ENCODE measurements at places on chromosomes 1 and 21. TPM values are rescaled to one million over a fixed set of nuclear protein-coding genes. Genes with fewer than 3 reads are reported as not detected.

GRCh38 chr1:189149547-189150375 lies 1327.9 kb downstream of the BRINP3 start:
- no peak for DNase-seq

DNA sequence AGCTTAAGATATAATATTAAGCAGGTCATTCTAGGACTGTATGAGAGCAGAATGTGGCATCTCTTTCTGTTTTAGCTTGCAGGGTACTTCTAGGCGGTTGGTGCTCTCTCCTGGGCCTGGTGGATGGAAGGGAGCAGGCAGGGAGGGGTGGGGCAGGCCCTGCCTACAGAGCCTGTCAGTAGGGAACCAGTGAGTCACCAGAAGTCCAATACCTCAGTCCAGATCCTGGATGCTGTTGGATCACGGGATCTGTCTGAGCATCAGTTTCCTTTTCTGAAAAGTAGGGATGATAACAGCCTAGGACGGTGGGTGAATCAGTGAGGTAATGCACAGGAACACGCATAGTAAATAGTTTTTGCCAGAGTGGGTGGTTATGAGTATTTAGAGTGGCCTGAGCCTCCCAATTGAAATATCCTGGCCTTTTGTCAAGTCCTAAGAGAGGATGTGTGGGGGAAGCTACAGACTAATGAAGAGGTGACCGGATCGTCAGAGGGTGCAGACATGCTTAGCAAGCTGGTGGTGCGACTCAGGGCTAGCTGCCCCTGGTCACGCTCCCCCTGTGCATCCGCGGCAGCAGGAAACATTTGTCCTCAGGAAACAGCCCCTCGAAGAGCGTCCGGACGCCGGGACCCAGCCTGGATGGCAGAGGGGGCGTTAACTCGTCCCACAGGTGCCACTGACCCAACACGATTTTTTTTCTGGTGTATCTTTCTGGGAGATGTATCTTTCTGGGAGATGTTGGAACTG lies 23.9 kb downstream of the NAV1 start:
- no peak for DNase-seq

DNA sequence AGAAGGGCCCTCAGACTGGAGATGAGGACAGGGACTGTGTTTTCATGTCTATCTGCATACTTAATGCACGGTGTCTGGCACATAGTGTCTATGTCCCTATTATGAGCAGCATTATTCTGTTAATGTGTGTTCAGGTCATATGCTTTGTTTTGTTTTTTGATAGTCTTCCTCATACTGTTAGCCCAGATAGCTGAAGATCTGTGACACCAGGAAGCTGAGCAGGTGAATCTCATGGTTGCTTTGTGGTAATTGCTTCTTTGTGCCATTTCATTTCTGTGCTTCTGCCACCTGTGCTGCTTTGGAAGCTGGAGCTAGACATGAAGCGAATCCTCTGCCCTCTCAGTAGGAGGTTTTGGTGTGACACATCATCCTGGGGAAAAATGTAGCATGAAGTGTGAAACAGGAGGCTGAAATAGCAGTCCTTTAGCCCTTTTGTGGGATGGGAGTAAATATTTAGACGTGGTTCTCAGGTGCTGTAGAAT lies 15.8 kb downstream of the SMAP2 start:
- DNase-seq = no peak

DNA sequence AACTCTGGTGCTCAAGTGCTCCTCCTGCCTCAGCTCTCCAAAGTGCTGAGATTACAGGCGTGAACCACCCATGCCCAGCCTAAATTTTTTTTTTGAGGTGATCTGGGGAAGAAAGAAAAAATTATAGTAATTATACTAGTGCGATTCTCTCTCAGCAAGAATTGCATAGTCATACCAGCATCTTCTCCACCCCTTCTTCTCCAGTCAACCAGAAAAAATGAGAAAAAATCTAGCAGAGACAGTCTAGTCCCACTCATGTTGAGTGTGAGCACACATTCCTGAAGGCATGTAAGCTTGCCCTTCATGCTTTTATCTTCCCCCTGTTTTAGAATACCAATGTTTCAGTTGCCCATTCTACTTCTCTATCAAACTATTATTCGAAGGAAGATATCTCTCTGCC lies 207.6 kb downstream of the S1PR1 start:
- no peak for DNase-seq

DNA sequence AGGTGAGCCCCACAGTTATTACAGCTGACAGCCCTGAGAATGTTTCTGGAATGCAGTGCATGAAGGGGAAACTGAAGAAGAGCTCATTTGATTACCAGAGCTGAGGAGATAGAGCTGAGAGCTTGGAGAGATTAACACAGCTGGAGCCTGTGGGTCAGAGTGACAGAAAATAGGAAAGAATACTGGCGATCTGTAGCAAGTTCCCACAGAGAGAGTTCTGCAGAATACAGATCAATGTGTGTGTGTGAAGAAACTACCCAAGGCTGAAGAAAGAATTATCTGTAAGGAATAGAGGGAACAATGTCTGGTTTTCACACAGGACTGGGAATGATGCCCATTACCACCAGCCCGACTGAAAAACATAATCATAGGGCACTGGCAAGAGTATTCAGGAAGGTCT lies 103.6 kb upstream of the SNX7 start:
- DNase-seq = no peak

- DNase-seq = peak; percentile 12
These were observed at the start of gene RHBG for GRCh38 chr1:156368889-156369684. Gene RHBG (plus strand): TSS chr1:156369211. CDS start chr1:156369250, 39 bp downstream.

GRCh38 chr1:183604815-183605214 lies 14.6 kb upstream of the NCF2 start:
- DNase-seq = no peak

- DNase-seq = no peak
These were observed 173.2 kb downstream of the LBR start for GRCh38 chr1:225254676-225255075.

KDF1 gene
- not detected for total RNA-seq

LORICRIN gene
- total RNA-seq = not detected

DNA sequence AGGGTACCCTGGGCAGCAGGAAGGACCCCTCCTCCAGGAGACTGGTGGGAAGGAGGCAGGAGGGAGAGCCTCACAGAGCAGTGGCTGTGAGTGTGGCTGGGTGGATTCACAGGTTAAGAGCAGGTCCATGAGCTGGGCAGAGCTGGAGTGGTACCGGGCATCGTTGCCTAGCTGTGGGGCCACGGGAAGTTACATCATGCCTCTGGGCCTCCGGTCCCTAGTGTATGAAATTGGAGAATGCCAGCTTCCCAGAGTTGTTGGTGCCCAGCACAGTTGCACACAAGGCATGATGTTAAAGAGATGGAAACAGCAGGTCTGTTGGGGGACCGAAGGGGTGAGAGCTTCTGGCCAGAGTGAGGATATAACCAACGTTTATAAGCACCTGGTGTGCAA lies 18.5 kb downstream of the FOXO6 start:
- DNase-seq = no peak

SWT1 gene
- 1.0 TPM for total RNA-seq

All from activated T-cell treated with anti-CD3 and anti-CD28 coated beads, Interleukin-2, amount 50 U/mL, for 4 hours (primary cell).